ENCODE measurements at places on chromosomes 7 and 10. TPM values are rescaled to one million over a fixed set of nuclear protein-coding genes. Genes with fewer than 3 reads are reported as not detected.

- DNase-seq, result no peak
Observed at GRCh38 chr7:41744161-41744560, 41.3 kb upstream of the INHBA start.

DNA sequence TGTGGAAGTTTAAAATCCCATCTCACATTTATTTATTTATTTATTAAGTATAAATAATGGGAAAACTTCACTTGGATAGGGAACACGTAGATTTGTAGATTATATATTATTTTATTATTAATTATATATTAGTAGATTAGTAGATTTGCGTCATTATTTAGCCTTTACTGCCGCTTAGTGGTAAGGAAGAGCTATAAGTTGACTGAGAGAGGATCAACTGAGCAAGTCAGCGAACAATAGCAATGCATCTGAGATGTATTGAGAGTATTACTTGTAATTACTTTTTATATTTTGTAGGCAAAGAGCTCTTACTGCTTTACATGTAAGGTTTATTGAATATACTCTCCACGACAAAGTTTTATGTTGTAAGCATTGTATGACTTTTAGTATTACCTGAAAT, 244.5 kb upstream of the ANKRD30A start:
- DNase-seq, result no peak

DNA sequence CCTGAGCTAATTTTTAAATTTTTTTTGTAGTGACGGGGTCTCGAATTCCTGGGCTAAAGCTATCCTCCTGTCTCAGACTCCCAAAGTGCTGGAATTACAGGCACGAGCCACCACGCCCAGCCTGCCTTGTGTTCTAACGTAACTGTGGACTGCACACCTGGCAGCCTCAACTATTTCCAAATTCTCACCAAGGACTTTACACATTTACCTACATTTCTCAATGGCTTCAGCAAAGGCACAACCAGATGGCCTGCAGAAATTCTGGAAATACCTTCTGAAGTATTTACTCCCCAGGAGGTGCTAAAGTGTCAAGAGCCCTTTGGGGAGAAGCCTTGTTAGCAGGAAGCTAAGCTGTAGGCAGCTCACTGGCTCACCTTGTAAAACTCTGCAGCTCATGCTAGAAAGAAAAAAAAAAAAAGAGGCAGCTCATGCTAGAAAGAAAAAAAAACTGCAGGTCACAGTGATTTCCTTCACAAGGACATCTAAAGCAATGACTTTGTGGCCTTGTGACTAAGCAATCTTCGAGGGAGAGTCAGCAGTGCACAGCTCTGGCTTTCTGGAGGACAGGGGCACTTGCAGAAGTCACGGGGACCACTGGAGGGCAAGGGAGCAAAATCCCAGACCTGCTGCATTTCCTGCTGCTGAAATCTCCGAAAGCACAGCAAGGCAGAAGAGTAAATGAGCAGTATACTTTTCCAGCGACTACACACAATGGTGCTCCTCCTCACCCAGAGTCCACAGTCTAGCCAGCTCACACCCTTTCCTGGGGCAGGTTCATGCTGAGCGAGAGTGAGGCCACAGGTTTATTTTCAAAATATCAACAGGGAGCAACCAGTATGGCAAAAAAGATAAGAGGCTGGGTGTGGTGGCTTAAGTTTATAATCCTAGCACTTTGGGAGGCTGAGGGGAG, 40.4 kb downstream of the BAIAP2L1 start:
- DNase-seq, result no peak

GRCh38 chr10:129579228-129579627, 112.2 kb downstream of the MGMT start:
- no peak for DNase-seq

DNA sequence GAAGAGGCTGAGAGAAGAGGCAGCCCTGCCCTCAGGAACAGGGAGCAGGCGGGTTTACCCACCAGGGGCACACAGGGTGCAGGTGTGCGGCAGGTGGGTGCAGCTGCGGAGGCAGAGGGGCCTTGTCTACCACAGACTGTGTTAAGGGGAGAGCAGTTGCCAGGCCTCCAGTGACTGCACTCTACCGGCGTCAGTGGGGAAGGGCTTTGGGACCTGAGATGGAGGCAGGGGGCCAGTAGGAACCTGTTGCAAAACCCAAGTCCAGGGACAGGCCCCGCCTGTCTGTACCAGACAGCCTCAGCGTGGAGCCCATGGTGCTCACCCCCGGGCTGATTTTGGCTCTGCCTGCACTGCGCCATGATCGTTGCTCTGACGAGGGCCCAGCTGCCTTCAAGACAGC, 507.6 kb upstream of the FOXK1 start:
- DNase-seq, result no peak

DNA sequence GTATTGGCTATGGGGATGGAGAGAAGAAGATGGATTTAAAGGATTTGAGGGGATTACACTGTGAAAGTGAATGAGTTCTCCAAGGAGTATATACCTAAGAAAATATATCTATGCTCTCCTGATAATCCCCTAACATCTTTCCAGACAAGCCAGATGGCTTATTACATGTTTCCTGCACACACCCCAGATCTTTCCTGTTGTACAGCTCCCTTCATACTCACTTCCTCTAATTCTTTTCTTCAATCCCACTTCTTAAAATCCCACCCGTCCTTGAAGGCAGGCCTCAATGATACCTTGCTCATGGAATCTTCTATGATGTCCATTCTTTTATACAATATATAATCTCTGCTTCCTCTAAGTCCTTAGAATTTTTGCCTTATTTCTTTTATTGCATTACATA, 317.2 kb upstream of the DGKB start:
- DNase-seq, result no peak

DNA sequence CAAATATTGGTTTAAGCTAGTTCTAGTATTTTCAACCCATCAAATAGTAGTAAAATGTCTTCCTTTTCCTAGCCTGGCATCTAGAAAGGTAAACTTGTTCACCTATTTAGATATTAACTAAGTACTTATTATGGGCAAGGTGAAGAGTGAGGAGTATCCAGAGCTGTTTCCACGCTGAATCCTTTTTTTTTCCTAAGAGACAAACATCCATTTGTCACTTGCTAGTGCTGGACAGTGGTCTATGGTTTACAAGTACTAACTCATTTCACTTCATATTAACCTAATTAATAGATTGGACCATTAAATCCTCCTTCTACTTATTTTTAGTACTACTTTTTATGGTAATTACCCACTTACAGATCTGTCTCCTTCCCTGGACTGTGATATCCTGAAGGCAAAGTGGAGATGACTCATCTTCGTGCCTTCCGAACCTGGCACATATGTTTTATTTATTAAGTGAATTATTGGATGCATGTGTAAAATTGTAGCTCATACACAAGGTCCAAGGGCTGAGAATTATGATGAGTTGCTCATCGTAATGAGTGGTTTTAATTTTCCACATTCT, 159.6 kb upstream of the IGFBP3 start:
- DNase-seq, result no peak

The CYP26C1 gene
- total RNA-seq, result 0.22 TPM

The IDI2 gene
- not detected for total RNA-seq

The OR13A1 gene
- not detected for total RNA-seq
